ENCODE measurements at places on chromosomes 2 and 18.

- DNase-seq: no peak
These were observed 17.3 kb upstream of the GPR55 start for GRCh38 chr2:230942371-230942770.

GRCh38 chr2:160967523-160967922 is 192.7 kb upstream of the TANK start:
- no peak for DNase-seq

DNA sequence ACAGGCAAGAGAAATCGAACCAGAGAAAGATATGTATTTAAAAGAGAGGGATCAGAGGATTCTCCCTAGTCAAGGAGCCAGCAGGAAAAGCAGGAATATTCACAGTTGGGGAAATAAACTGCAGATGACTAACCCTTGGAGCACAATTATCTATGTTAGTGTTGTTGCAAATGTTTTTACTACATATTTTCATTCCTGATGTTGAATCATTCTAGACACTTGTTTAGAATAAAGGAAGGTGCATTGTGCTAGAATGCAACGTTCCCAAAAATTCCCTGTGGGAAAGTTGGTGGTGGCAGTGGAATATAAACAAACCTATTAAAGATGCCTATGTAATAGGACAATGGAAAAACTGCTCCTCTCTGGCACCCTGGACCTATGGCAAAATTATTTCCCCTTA is 63.3 kb downstream of the DTNA start:
- DNase-seq: no peak

GRCh38 chr2:10526281-10527000 is 78.3 kb upstream of the ODC1 start:
- no peak for DNase-seq

GRCh38 chr2:159266554-159266953 is 19.9 kb downstream of the WDSUB1 start:
- DNase-seq: no peak

DNA sequence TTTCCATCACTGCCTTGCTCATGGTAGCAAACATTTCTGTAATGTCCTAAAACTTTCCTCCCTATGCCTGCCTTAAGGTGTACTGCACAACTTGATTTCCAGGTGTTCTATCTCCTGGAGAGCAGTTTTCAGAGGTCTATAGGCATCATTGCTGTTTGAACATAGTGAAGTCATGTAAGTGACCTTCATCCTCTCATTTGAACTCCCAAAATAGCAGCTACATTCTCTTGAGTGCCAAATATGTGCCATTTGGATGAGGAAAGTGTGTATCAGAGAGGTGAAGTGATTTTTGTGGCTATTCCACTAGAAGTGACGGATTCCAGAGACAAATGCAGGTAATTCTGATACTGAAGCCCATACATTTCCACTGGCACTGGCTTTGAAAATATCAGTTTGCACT is 3.4 kb downstream of the PPP1R1C start:
- DNase-seq: no peak

- DNase-seq: no peak
These were observed 39.2 kb downstream of the HK2 start for GRCh38 chr2:74873012-74873665.

DNA sequence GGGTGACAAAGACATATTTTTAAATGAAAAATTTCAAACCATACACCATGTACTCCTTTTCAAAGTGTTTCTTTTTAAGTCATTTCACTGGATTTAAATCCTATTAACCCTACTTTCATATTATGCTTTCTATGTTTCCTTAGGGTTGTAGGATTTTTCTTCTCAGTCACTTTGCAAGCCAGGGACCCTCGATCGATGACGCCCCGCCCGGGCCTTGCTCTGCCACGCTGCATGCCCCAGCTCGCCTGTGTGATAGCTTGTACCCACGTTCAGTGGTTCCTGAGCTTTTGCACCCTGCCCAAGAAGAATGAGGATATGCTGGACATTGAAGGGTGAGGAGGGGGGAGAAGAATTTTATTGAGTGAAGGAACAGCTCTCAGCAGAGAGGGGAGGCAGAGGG is 568.0 kb downstream of the TRIB2 start:
- DNase-seq: no peak

DNA sequence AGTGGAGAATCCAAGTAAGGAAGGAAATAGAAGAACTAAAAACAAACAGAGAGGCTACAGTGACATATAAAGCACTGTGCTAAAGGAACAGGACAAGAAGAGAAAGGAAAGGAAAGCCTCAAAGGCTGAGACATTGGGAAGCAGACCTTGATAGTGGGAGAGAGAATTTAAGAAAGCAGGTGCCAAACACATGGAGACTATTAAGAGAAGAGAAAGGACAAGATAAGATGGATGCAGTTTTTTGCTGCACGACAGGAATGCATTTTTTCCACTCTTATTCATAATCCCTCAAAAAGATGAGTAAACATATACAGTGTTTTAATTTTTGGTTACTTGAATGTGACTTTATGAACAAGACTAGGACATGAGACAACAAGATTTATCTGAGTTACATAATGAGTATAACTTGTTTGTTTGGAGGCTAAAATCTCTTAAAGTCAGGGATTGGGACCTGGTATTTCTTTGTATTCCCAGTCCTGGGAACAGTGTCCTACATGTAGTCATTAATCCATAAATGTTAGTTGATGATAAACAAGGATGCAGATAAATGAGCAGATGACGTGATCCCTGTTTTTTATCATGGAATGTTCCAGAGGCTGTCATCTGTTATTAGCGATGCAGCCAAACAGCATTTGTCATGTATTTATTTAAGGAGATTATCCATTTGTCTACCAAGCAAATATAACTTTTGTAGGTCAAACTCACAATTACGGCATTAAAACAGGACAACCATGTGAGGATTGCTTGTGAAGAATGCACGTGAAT is 141.7 kb downstream of the DNER start:
- DNase-seq: no peak

GRCh38 chr2:74481431-74481830 is 1.4 kb downstream of the CCDC142 start:
- DNase-seq: no peak

GRCh38 chr2:223528036-223528435 is 74.1 kb downstream of the SCG2 start:
- no peak for DNase-seq

GRCh38 chr2:196640031-196640548 is 575 bp downstream of the CCDC150 start:
- no peak for DNase-seq

GRCh38 chr2:155256803-155257202 is 558.3 kb downstream of the KCNJ3 start:
- DNase-seq: no peak

GRCh38 chr18:77323640-77324299 is 74.1 kb downstream of the GALR1 start:
- DNase-seq: no peak

DNA sequence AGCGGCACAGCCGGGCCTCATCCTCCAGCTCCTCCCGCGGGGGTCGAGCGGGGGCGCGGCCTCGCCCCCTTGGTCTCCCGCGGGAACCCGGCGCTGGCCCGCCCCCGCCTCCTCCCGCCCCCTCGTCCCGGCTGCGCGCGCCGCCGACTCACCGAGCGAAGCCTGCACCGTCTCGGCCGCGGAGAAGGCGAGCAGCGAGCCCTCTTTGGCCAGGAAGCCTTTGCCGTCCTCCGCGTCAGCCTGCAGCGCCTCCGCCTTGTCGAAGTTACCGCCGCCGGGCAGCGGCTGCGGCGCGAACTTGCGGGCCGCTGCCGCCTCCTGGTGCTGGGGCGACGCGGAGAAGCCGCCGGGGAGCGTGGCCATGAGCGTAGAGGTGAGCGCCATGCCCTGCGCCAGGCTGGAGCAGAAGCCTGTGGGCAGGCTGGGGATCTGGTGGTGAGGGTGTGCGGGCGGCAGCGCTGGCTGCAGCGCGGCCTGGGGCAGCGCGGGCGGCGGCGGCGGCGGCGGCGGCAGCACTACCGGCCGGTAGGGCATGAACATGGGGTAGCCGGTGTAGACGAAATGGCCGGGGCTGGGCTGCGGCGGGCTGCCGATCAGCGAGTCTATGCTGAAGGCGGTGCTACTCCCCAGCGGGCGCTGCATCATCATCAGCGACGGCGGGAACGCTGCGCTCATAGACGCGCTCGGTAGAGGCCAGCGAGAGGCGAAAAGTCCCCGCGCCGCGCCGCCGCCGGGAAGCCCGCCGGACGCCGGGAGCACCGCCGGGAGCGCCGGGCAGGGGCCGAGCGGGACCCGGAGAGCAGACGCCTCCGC is 683 bp downstream of the GBX2 start:
- no peak for DNase-seq

DNA sequence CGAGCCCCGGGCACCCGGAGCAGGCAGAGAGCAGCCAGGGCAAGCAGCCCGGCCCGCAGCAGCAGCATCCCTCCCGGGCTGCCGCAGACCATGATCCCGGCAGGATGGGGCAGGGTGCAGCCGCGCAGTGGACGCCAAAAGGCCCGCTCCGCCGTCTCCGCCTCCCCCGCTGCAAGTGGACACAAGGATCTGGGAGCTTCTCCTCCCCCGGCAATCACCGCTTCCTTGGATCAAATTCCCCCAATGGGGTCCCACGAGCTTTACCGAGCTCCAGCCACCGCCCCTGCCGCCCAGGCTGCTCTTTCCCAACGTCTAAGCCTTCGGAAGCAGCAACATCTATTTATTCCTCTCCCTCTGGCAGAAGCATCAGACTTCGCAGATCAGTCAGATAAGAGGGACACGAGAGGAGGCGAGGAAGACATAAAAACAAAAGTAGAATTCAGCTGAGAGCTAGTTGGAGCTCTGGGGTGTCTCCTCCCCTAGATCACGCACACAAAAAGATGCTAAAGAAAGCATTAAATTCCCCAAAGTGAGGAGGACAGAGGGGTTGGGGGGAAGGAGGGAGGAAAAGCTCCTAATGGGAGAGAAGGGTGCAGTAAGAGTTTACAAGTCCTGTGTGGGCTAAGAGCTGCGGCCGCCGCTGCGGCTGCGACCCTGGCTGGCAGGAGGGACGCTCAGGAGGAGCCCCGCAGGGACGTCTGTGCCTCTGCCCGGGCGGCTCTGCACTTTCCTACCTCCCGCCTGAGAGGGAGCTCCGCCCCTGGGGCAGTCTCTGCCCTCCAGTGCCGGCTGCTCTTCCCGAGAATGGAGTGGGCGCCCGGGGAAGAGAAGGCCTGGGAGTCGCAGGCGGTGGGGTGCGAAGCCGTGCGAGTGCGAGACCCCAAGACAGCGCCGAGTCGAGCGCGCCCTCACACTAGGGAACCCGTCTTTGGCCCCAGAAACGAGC is at the start of gene FRZB:
Gene FRZB (minus strand): TSS at position 177 of the 946 bp plus-strand sequence. CDS start 85 bp downstream, at position 92.
- DNase-seq: no peak

- no peak for DNase-seq
These were observed 188.0 kb upstream of the SPHKAP start for GRCh38 chr2:228369400-228370031.

DNA sequence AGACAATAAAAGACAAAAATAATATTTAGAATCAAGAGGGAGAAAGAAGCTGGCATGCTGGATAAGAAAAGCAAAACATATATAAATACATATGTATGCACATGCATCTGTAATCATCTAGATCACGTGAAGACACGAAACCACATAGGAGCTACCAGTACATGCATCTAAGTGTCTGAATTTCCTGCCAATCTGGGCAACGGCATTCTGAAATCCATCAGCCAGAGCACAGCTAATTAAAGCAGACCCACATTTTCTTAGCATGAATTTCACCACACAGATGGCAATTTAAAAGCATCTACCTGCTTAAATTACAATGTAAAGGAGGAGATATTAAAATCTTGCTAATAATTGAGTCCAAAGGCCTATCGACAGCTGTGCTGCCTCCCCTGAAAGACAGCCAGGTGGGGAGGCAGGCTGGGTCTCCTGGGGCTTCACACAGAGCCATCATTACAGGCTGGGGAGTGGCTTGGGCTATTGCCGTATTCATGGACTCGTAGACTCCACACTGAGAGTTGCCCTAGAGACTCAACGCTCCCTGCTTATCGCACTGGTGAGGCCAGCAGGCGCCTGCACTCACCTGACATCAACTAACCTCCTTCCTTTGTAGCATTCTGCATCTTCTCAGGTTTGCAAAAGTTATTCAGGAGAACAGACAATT is 272.5 kb upstream of the PXDN start:
- DNase-seq: no peak

GRCh38 chr2:180291060-180291459 is 284.0 kb upstream of the CWC22 start:
- DNase-seq: no peak

DNA sequence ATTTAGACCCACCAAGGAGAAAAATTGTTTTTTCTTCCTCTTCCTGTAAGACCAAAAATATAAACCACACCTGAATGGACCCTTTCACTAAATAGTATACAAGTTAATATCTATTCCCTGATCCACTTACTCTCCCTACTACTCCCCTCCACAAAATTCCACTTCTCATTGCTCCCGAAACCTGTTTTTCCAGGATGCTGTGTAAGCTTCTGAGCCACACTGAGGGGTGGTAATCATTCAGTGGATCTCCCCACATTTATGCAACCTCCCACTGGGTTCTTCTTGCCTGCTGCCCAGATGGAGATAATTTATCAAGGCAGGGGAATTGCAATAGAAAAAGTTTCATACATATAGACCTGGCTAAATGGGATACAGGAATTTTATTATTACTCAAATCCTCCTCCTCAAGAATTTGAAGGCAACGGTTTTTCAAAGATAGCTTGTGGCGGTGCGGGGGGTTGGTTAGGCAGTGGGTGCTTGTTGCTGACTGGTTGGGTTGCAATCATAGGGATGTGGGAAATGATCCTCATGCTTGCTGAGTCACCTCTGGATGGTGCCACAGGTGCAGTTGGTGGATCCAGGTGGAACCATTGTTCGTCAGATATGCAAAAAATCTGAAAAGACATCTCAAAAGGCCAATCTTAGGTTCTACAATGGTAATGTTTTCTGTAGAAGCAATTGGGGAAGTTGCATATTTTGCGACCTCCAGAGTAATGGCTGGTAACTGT is 970.3 kb downstream of the CNTNAP5 start:
- no peak for DNase-seq

DNA sequence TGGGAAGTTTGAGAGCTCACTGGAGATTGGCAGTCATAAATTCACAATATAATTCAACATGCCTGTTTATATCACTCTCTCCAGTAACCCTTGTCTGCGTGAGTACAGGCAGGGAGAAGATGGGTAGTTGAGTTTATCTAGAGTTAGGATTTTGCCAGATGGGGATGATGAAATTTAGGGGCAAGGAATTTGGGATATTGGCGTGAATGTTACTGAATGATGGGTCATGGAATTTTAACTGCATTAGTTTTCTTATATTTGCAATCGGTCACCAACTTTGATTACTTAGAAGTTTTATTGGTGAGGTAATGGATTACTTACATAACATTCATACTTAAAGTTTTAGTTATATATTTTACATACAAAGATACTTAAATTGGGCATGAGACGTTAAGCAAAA is 35.1 kb downstream of the SANBR start:
- no peak for DNase-seq
